Activated naive CD8-positive, alpha-beta T cell treated with anti-CD3 and anti-CD28 coated beads for 36 hours (primary cell): ENCODE measurements at places on chromosomes 16 and 17.

DNA sequence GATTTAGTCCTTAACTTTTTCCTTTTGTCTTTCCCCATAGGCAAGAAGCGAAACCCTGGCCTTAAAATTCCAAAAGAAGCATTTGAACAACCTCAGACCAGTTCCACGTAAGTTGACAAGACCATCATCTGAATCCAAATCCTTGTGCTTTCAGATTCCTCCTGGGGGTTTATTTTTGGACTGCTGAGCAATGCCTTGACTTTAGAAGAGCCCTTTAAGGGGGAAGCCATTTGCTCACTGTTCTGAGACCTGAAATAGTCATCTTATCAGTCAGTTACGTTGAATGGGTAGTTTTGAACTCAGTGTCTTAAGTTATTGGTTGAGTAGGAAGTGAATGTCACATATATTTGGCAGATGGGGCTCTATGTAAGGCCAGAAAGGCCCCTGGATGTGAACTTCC is 91.2 kb downstream of the MAP2K6 start:
- H3K27me3 ChIP-seq: no peaks in the 10 kb centered on the region
- no peak for DNase-seq
- H3K27ac ChIP-seq: no peak overlapping the region
- H3K4me1 ChIP-seq: peaks cover 12% of the 10 kb centered on the region
- no peak overlapping the region for H3K4me3 ChIP-seq

DNA sequence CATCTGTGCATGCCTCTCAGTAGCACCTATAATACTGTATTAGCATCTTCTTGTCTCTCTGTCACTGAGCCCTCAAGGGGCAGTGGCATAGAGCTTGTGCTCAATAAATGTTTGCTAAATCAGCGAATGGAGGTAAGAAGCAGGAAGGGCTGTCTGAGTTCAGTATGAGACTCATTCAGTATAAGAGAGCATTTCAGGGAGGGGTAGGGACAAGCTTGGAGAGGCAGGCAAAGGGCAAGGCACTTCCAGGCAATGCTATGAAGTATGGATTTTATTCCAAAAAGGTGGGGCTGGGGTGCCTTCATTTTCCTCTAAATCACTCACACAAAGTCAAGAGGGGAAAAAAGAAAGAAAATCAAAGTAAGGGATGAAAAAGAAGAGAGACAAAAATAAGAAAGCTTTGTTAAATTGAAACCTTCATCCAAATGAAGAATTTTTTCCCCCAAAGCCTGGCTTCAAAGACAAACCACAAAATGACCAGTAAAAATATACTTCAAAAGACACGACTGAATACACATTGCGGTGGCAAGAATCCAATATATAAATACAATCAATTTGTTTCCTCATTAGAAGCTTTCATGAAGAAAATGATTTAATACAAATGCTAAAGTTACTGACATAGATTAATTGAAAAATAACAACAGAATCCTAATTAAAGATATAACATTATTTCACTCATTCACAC is 51.2 kb downstream of the SKAP1 start:
- no peaks in the 10 kb centered on the region for H3K27me3 ChIP-seq
- H3K4me3 ChIP-seq: no peak overlapping the region
- H3K4me1 ChIP-seq: peaks cover 8% of the 10 kb centered on the region

DNA sequence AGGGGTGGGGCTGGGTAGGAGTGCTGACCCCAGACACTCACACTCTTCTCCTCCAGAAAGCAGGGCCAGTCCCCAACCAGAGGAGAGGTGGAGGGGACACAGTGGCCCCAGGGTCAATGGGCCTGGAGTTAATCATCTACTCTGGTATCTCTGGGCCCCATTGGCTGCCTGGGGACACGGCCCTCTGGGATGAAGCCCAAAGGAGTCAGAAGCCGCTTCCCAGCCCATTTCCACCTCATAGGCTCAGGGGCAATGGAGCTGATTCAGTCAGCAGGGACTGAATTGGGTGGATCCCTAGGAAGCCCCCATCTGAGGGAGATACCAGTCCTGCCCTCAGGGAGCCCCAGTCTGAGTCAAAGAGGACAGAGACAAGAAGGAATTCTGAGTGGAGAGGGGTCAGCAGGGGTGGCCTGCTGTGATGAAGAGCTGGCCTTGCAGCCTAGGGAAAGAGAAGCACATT is 2.9 kb upstream of the NAGS start:
- no peak overlapping the region for H3K27ac ChIP-seq
- peaks cover 23% of the 10 kb centered on the region for H3K27me3 ChIP-seq
- peaks cover 13% of the 10 kb centered on the region for H3K4me1 ChIP-seq
- H3K36me3 ChIP-seq: no peaks in the 10 kb centered on the region

DNA sequence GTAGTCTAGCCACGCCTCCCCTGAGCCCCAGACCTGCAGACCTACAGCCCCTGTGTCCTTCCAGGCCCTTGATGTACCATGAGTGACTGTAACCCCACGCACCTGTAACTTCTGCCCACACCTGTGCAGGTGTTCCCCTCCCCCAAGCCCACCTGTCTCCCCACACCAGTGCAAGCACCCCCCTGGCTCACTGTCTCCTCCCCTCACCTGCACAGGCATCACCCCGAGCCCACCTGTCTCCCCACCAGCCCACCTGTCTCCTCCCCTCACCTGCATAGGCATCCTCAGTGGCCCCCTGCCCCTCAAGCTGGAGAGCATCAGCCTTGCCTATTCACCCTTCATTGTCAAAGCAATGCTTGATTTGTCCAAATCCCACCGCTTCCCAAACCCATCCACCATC is 32.3 kb upstream of the ZC3H18 start:
- peaks cover 6% of the 10 kb centered on the region for H3K27me3 ChIP-seq
- DNase-seq: no peak
- peaks cover 9% of the 10 kb centered on the region for H3K4me1 ChIP-seq
- no peak overlapping the region for H3K4me3 ChIP-seq
- peaks cover 3% of the 10 kb centered on the region for H3K36me3 ChIP-seq

DNA sequence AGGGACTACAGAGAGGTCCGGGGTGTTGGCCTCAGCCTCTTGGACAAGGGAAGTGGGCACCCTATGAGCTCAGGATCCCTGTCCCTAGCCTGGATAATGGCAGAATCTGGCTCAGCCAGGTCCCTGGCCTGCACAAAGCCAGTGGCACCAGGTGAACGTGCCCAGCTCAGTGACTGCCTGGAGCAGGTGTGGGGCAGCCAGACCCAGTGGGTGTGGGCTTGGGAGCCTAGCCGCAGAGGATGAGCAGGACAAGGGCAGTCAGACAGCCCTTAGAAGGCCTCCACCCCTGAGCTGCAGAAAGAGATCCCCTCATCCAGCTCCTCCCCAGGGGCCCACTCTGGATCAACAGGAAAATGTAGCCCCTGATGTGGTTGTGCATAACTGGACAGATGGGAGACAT is 585.3 kb downstream of the KCNJ18 start:
- DNase-seq: no peak
- H3K27me3 ChIP-seq: no peaks in the 10 kb centered on the region
- no peak overlapping the region for H3K4me3 ChIP-seq
- H3K4me1 ChIP-seq: no peaks in the 10 kb centered on the region
- no peak overlapping the region for H3K27ac ChIP-seq
- no peaks in the 10 kb centered on the region for H3K36me3 ChIP-seq

- no peaks in the 10 kb centered on the region for H3K36me3 ChIP-seq
- H3K27ac ChIP-seq: no peak overlapping the region
- no peak for DNase-seq
- no peak overlapping the region for H3K4me3 ChIP-seq
Observed at GRCh38 chr16:28264656-28265055, 27.7 kb upstream of the SBK1 start.

DNA sequence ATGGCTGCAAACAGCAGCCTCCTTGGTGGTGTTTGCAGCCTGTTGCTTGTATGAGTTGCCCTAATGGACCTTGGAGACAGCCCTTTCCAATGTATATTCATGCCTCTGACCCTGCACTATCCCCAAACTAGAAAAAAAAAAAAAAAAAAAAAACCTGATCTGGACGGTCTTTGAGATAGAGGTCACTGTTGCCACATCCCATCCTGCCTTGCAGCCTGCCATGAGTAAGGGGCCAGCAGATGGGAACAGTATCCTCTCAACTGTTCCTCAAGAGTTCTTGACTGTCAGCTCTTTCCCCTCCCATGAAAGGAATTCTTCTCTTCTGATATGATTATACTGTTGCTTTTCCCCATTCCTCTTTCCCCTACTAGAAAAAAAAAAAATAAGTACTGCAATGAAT is 152.4 kb downstream of the SSH2 start:
- H3K4me3 ChIP-seq: no peak overlapping the region
- peaks cover 7% of the 10 kb centered on the region for H3K4me1 ChIP-seq
- no peaks in the 10 kb centered on the region for H3K27me3 ChIP-seq

DNA sequence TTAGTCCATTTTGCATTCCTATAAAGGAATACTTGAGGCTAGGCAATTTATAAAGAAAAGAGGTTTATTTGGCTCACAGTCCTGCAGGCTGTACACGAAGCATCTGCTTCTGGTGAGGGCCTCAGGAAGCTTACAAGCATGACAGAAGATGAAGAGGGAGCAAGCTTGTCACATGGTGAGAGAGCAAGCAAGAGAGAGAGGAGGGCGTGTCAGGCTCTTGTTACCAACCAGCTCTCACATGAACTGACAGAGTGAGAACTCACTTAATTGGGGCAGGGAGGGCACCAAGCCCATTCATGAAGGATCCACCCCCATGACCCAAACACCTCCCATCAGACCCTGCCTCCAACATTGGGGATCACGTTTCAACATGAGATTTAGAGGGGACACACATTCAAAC is 1.6 kb downstream of the CHCT1 start:
- H3K36me3 ChIP-seq: no peaks in the 10 kb centered on the region
- no peak overlapping the region for H3K4me3 ChIP-seq
- H3K27ac ChIP-seq: no peak overlapping the region
- no peaks in the 10 kb centered on the region for H3K27me3 ChIP-seq
- peaks cover 6% of the 10 kb centered on the region for H3K4me1 ChIP-seq
- no peak for DNase-seq

GRCh38 chr16:89045181-89045815 is 48.4 kb upstream of the ACSF3 start:
- no peaks in the 10 kb centered on the region for H3K4me1 ChIP-seq
- no peak overlapping the region for H3K27ac ChIP-seq
- no peaks in the 10 kb centered on the region for H3K36me3 ChIP-seq
- DNase-seq: no peak
- peaks cover 2% of the 10 kb centered on the region for H3K27me3 ChIP-seq

- DNase-seq: peak; percentile 92
- H3K27ac ChIP-seq: peak overlapping the region; percentile 72
- peaks cover 5% of the 10 kb centered on the region for H3K27me3 ChIP-seq
- H3K4me1 ChIP-seq: peaks cover 12% of the 10 kb centered on the region
Observed at GRCh38 chr16:14285513-14286367, 214.6 kb downstream of the MRTFB start.

DNA sequence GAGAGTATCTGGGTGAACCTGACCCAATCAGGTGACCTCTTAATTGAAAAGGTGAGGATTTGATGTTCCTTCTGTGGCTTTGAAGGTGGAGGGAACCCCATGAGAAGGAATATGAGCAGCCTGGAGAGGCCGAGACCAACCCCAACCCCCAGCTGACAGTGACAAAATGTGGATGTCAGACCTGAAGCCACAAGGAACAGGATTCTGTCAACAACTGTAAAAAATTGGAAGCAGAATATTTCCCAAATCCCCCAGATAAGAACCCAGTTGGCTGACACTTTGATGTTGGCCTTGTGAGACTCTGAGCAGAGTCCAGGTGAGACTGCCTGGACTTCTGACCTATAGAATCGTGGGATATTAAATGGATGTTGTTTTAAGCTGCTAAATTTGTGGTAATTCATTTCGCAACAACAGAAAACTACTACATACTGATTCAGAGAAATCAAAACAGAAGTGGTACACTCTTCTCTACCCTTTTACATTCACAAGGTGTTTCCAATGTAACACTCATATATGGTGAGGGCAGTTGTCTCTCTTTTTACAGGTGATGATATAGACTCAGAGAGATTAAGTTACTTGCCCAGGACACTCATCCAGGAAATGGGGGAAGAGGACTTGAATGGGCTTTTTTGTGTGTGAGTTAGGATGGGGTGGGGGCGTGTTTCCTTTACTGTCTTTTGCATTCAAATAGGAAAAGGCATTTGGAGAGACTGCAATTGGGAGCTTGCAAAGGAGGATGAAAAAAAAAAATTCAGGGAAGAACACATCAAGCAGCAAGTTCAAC is 29.8 kb upstream of the SALL1 start:
- no peak overlapping the region for H3K4me3 ChIP-seq

DNA sequence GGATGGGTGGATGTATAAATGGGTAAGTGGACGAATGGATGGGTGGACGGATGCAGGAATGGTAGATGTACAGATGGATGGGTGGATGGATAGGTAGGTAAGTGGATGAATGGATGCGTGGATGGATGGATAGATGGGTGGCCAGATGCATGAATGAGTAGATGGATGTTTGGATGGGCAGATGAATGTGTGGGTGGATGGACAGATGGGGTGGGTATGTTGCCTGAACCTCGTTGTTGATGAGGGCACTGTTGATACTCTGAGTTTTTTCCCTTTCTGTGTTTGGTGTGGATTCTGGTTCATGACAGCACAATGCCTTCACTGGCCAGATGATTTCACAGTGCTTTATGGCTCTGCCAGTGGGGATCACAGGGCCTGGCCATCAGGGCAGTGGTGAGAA is 208.3 kb downstream of the NPIPB11 start:
- no peak overlapping the region for H3K4me3 ChIP-seq
- H3K27ac ChIP-seq: no peak overlapping the region
- peaks cover 1% of the 10 kb centered on the region for H3K36me3 ChIP-seq
- no peak for DNase-seq
- no peaks in the 10 kb centered on the region for H3K4me1 ChIP-seq

- DNase-seq: no peak
- no peak overlapping the region for H3K4me3 ChIP-seq
- no peak overlapping the region for H3K27ac ChIP-seq
- H3K36me3 ChIP-seq: no peaks in the 10 kb centered on the region
Observed at GRCh38 chr16:89706518-89707260, 5.2 kb upstream of the SPATA2L start.

GRCh38 chr17:9705745-9706144 is 60.4 kb downstream of the USP43 start:
- peaks cover 4% of the 10 kb centered on the region for H3K4me1 ChIP-seq
- DNase-seq: no peak
- H3K36me3 ChIP-seq: no peaks in the 10 kb centered on the region
- no peak overlapping the region for H3K4me3 ChIP-seq

DNA sequence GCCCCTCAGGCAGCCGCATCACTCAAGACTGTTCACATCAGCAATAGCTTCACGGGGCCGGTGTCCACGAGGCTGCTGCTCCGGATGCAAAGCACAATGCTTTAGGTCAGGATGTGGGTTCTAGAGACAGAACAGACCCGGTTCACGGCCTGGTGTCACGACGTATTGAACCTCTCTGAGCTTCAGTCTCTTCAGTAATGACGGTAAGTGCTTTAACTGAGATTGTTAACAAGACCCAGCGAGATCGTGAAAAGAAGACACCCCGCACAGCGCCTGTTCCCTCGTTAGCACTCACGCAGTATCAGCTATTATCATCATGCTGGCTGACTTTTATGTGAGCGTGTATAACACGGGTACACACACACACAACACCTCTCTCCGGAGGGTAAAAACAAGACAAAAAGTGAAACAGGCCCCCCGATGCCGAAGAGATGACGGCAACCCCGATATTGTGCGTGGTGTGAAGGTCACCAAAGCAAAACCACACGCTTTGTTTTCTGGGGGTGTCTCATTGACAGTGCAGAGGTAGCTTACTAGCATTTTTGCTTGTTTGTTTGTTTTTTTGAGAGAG is 21.4 kb upstream of the ABR start:
- H3K4me3 ChIP-seq: peak overlapping the region; percentile 47
- H3K4me1 ChIP-seq: peaks cover 55% of the 10 kb centered on the region
- H3K27ac ChIP-seq: peak overlapping the region; percentile 72
- peak; percentile 48 for DNase-seq

GRCh38 chr16:83942815-83943515 is 10.1 kb upstream of the OSGIN1 start:
- H3K27ac ChIP-seq: no peak overlapping the region
- H3K36me3 ChIP-seq: no peaks in the 10 kb centered on the region
- peaks cover 6% of the 10 kb centered on the region for H3K4me1 ChIP-seq

GRCh38 chr16:20610211-20610891 is 34.2 kb upstream of the ACSM2B start:
- no peak for DNase-seq
- H3K4me3 ChIP-seq: no peak overlapping the region
- no peak overlapping the region for H3K27ac ChIP-seq
- H3K27me3 ChIP-seq: peaks cover 35% of the 10 kb centered on the region
- no peaks in the 10 kb centered on the region for H3K36me3 ChIP-seq
